ENCODE measurements at places on chromosomes 2 and 18.

- peak; percentile 68 for DNase-seq
These were observed 5.8 kb downstream of the SLC14A2 start for GRCh38 chr18:45621061-45621511.

GRCh38 chr2:28615706-28616105 lies 119.8 kb downstream of the PLB1 start:
- no peak for DNase-seq

GRCh38 chr2:58051445-58051844 lies 4.8 kb downstream of the VRK2 start:
- no peak for DNase-seq

GRCh38 chr2:146879882-146880281 lies 964.9 kb upstream of the ACVR2A start:
- DNase-seq = no peak

DNA sequence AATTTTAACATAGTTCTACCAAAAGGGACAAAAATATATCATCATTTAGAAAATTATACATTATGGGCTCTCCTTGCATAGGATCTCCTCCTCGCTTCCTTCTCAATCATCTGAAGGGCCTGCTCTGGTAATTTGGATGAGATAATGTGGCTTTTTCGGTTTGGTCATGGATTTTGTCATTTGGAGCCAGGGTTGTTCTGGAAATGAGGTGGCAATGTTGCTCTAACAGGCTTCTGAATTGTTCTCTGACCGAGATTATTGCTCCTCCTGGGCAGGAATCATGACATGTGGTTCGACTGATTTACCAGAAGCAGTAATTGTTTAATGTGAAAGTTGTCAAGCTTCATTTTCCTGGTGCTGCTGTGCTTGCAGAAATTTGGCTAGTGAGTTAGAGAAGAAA lies 194.7 kb upstream of the ERBB4 start:
- no peak for DNase-seq

- no peak for DNase-seq
These were observed 28.2 kb downstream of the ACMSD start for GRCh38 chr2:134866498-134867099.

- DNase-seq = peak; percentile 31
These were observed 401.6 kb upstream of the TNP1 start for GRCh38 chr2:217261452-217261851.

GRCh38 chr2:143717053-143717452 lies 587.8 kb downstream of the ARHGAP15 start:
- peak; percentile 71 for DNase-seq

DNA sequence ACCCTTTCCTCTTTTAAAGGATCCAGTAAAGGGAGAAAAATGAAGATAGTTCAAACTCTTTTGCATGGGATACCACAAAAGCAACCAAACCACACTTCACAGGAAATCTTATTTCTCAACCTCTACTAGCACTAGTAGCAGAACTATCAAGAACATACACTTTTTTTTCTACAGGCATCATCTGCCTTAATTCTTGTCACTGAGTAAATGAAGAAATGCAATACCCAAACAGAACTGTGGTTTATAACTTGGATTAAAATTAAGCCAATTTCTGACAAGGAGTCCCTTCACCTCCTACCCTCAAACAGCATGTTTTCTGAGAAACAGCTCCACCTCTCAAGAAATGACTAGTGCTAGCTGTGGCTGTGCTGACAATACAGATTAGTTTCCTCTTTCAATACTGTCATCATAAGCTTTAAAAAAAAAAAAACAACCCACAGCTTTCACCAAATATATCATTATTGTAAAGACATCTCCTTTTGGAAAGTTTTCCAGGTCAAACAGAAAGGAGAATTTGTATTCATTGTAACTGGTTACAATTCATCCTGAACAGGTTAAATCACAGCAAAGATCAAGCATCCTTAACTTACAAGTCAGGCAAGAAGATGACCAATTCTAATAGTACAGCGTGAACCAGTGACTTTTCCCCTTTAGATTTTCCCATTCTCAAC lies 44.4 kb downstream of the PTPN2 start:
- no peak for DNase-seq

GRCh38 chr2:14313341-14313740 lies 319.2 kb upstream of the LRATD1 start:
- no peak for DNase-seq

GRCh38 chr18:51692612-51693011 lies 495.1 kb upstream of the MEX3C start:
- DNase-seq = no peak

GRCh38 chr2:221477714-221478484 lies 94.2 kb downstream of the EPHA4 start:
- no peak for DNase-seq

DNA sequence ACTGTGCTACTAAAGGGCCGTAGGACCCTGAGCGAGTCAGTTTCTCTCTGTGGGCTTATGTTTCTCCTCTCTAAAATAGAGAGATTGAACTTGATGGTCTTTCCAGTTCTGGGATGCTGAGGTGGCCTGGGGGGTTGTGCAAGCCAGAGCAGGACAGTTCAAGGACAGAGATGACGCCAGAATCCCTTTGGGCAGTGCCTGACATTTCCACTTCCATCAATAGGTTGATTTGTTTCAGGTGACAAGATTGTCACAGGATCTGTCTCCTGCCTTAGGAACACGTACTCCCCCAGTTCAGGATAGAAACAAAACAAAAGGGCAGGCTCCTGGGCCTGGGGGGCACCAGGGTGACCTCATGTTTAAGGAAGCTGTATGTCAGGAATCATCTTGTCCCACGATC lies 82.0 kb downstream of the XDH start:
- DNase-seq = no peak

GRCh38 chr2:9196637-9197036 lies 10.0 kb upstream of the ASAP2 start:
- no peak for DNase-seq
